Stimulated activated CD8-positive, alpha-beta memory T cell treated with anti-CD3 and anti-CD28 coated beads, Interleukin-7, amount 100 ng/mL, for 1 hour (primary cell): ENCODE measurements at places on chromosomes 2 and 18.

DNA sequence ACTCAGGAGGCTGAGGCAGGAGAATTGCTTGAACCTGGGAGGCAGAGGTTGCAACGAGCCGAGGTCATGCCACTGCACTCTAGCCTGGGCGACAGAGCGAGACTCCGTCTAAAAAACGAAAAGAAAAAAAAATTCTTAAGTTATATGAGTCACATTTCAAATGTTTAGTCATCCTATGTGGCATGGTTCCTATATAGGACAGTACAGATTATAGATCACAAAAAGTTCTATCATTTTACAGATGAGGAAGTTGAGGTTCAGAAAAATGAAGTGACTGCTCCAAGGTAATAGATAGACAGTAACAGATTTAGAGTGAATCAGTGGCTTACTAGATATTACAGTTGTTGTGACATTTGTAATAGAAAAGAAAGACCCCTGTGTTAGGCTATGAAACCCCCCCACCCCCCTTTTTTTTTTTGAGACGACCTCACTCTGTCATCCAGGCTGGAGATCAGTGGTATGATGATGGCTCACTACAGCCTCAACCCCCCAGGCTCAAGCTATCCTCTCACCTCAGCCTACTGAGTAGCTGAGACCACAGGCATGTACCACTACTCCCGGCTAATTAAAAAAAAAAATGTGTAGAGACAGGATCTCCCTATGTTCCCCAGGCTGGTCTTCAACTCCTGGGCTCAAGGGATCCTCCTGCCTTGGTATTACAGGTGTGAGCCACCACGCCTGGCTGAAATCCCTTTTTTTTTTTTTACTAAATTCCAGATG is 22.7 kb downstream of the PTPN4 start:
- no peak for DNase-seq

GRCh38 chr2:39608263-39608575 is 57.5 kb upstream of the TMEM178A start:
- DNase-seq = no peak

- DNase-seq = peak; percentile 11
Observed at GRCh38 chr2:128273469-128274081, 45.1 kb downstream of the HS6ST1 start.

DNA sequence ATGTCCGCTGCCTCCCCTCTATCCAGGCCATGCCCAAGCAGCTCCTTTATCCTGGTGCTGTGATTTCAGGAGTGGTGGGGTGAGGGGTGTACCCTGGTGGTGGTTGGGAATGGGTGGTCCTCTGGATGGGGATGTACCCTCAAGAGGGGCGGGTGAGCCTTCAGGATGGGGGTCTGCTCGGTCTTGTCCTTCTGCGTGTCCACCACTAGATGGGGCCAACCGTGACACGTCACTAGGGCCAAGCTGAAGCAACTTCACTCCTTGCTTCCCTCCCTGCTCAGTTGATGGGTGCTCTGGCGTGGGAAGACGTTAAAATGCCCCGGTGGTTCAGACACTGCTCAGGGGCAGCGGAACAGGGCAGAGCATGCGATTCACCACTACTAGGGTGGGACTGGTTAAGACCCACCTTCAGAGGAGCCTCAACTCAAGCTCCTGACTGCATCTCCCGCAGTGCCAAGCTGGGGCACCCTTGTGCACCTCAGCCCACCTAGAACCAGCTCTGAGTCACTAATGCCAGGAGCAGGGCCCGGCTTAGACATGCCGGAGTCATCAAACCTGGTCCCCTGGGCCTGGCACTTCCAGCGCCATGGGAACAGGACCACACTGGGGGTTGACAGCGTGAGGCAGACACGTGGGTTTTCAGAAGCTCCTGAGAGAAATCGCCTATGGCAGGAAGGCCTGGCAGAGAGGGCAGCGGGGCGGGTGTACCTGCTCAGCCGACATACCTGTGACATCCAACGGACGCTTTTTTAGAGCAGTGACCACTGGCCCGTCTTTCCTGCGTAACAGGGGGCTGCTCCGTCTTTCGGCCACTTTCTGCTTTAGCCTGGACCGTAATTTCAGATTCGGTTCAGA is 256.7 kb downstream of the HDAC4 start:
- DNase-seq = no peak

DNA sequence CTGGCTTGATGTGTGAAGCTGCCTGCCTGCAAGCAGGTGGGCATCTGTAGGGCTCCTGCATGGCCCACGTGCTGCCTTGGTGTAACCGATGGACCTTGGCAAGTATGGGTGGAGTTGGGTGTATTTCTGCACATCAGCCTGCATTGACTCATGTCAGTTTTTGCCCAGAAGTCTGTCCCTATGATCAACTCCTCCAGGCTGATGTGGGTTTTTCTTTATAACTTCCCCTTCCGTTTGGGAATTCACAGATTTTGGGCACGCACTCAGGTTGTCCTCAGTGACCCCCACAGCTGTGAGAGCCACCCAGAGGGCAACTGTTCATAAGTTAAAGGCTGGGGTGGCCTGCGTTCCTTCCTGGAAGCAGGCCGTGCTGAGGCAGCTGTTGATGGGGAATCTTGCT is 123.3 kb downstream of the NCK2 start:
- DNase-seq = no peak

DNA sequence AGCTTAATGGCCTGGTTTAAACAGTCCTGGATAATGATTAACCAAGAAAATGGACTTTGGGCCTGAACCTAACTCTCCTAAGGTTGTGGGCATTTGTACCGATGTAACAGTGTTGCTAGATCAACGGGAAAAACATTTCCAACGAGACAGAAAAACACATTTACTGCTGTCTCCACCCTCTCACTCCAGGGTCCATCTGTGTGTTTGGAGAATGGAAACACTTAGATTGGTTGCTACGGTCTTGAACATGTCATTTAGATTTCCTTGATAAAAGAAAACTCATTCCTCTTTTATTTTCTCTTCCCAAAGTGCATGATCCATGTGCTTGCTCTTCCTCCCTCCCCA is 88.0 kb downstream of the SOCS6 start:
- no peak for DNase-seq

GRCh38 chr2:239609162-239609561 is 208.3 kb upstream of the HDAC4 start:
- no peak for DNase-seq

GRCh38 chr2:113992090-113992489 is 102.2 kb downstream of the ACTR3 start:
- DNase-seq = no peak

DNA sequence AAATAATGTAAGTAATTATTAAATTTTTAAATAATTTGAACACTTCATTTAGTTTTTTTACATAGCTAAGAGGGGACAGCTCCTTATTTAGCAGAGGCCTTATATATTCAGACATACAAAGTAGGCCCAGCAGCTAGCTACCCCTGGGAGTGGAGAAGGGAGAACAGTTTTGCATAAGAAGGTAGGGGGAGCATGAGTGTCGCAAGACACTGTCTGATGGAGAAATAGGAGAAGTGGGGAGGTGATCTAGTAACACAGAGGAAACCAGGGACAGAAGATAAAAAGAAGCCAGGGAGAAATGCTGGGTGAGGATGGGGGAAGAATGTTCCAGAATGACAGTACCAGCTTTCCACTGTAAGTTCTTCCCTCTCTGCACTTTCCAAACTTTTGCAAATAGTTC is 16.0 kb upstream of the RGPD4 start:
- no peak for DNase-seq

DNA sequence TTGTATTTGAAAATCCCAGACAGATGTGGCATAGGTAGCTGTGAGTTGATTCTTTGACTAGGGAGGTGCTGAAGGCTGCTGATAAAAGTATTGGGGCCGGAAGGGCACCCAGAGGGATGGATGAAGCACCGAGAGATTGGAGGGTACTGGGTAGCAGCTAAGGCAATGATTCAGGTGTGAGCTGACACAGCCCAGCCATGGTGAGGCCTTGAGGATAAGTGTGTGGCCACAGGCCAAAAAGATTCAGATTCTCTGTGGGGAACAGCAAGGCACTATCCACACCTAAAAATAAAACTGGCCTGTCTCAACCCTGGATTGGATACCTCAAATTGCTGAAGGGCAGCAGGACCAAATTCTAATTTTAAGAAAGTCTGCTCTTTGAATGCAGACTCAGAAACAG is 35.2 kb downstream of the RDH14 start:
- DNase-seq = no peak

DNA sequence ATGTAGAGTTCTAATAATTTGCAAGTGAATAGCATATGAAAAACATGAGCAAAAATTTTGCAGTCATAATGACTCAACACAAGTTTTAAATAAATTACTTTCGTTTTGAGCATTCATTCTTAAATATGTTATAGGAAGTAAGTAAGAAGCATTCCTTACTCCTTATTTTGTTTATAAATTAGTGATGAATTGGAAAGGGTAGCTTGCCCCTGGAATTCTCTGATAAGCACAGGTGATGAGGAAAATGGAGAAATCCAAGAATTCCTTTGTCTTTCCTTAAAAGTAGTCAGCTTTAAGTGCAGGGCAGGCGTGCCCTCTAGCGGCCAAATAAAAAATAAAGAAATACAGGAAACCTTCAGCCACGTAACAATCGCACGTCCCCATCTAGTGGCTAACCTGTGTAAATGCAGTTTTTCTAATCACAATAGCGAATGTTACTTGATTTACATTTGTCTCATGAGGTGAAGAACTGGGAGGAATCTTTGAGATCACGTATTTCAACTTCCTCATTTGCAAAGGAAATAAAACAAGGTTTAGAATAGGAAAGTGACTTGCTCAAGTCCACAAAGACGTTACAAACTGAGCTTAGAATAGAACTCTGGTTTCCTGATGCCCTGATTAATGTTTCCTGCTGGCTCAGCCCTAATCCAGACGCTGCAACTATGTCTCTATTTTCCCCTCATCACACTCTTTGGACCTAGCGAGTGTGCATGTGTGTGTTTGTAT is 47.2 kb upstream of the ZNG1B start:
- DNase-seq = peak; percentile 7

DNA sequence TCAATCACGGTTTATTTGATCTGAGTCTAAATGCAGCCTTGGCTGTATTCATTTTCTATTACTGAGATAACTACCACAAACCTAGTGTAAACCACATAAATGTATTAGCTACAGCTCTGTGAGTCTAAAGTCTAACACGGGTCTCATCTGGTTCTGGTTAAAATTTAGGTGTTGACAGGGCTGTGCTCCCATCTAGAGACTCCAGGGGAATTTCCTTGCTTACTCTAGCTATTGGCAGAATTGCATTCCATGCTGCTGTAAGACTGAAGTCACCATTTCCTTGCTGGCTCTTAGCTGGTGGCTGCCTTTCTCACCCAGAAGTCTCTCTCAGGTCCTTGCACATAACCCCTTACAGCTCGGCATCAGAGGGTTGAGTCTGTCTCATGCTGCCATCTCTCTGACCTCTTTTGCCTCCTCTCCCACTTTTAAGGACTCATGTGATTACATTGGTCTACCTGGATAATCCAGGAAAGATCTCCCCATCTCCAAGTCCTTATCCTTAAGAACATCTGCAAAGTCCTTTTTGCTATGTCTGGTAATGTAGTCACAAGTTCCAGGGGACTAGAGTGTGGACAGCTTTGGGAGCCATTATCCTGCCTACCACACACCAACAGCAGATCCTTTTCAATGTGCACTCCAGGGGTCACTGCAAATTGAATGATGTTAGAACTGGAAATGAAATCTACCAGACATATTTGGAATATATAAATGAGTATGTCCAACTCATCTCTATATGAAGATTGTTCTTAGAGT is 207.0 kb upstream of the AGAP1 start:
- no peak for DNase-seq

DNA sequence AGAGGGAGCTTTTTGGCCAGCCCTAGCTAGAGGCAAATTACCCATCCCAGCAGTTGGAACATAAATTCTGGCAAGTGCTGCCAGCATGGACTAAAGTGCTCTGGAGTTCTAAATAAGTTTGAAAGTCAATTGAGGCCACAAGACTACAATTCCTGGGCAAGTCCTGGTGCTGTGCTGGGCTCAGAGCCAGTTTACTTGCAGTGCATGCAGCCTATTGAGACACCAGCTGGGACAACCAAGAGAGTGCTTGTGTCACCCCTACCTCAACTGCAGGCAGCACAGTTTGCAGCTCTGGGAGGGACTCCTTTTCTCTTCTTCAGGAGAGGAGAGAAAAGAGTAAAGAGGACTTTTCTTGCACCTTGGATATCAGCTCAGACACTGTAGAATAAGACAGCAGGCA is 277.2 kb upstream of the TMEFF2 start:
- DNase-seq = no peak

DNA sequence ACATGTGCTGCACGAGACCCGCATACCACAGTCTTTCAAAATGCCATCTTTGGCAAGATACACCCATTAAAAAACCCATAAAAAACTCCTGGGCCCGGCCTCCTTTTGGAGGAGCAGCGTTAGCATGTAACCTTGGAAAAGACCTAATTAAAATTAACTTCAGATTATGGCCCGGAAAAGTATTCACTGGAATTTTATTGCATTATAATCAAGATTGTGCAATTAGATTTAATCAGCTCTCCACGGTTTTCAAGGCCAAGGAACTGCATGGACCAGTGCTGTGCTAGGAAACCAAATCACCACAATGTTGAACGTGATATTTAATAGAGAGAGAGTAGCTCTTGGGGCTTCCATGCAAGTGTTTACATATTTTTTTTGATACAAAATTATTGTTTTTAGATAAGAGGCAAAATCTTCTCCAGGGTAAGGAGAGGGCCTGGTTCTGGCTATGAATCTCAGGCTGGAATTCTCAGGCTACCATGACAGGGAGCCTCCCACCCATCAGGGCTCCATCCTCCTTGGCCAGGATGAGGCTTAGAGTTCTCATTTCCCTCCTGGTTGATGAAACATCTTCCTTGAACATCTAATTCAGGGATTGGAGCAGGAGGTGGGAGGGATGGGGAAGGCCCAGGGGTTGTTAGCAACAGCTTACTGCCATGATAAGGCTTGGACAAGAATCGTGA is 82.0 kb upstream of the TTC39C start:
- DNase-seq = no peak

DNA sequence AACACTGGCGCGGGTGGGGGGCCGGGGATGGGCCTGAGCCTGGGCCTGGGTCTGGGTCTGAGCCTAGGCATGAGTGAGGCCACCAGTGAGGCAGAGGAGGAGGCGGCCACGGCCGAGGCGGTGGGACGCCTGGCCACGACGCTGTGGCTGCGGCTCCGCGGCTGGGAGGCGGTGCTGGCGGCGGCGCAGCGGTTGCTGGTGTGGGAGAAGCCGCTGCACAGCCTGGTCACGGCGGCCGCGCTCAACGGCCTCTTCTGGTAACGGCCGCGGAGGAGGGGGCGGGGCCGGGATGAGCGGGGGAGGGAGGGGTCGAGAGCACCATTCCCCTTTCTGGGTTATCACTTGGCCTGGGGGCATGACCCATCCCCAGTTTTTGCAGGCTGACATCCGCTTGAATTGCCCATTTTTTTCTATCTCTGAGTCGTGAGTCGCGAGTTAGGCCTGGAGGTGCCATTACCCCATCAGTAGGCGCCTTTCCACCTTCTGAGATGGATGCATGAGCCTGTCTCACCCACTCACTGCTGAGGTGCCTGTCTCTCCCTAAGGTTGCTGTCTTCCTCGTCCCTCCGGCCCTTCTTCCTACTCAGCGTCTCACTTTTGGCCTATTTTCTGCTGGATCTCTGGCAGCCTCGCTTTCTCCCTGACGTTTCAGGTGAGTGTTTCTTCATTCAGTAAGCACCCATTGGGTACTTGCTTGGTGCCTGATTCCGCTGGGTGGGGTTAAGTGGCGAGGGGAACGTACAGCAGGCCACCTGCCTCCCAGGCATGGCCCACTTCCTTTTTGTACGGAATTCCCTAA is 501 bp downstream of the RETREG2 start:
- no peak for DNase-seq
